ENCODE measurements at places on chromosomes 4 and X.

- no peak for DNase-seq
Observed at GRCh38 chrX:113269203-113269602, 428.6 kb upstream of the AMOT start.

GRCh38 chr4:122772311-122772710, 39.8 kb downstream of the BBS12 start:
- DNase-seq, result no peak

DNA sequence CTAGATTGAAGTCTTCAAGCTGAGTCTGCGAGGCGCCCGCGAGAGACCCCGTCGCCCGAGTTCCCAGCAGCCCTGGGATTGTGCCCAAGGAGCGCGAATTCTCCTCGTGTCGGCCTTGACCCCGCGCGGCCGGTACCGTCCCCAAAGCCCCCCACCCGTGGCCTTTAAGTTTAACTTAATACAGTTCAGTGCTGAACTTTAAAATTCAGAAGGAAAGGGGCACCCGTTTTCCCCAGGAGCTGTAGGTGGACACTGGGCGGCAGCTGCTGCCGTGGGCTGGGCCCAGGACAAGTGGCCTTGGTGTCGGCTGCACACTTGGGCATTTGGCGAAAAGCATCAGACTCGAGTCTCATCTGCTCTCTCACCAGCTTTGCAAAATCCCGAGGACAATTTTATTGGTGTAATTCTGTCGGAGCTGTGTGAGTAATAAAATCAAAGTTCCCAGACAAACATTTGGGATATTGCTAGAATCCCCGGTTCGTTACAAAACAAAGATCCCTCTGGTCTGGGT, 634 bp downstream of the CWH43 start:
- no peak for DNase-seq

DNA sequence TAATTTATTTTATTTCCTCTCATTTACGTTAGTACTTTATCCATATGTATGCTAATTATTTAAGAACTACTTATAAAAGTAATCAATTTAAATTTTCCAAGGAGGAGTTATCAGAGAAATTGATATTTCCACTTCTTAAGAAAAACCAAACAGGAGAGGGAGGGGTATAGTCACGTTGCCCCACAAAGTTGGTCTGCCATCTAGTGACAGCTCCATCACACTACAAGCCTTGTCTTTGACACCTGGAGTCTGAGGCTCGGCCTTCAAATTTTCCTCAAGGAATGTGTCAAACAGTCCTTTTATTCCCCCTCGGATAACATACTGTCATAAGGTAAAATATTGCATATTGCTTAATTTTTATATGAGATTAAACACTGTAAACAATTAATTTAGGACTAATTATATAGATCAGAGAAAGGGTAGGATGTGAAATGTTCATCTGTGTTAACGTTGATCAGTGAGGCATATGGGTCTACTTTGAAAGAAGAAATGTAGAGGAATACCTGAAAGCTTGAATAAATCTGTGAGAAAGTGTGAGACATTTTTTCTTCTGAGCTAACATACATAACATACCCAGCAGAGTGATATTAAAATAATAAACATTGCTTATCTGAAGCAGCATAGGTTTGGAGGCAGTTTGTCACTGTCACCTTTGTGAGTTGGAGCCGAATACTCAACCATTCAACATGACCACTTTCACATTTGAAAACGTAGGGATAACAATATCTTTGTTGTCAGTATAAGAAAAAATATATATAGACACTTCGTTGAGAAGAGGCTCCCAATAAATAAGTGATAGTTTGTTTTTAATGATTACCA, 114.4 kb downstream of the GLRA3 start:
- DNase-seq, result peak; percentile 5

- no peak for DNase-seq
Observed at GRCh38 chr4:61200916-61201526, 895 bp downstream of the ADGRL3 start.

DNA sequence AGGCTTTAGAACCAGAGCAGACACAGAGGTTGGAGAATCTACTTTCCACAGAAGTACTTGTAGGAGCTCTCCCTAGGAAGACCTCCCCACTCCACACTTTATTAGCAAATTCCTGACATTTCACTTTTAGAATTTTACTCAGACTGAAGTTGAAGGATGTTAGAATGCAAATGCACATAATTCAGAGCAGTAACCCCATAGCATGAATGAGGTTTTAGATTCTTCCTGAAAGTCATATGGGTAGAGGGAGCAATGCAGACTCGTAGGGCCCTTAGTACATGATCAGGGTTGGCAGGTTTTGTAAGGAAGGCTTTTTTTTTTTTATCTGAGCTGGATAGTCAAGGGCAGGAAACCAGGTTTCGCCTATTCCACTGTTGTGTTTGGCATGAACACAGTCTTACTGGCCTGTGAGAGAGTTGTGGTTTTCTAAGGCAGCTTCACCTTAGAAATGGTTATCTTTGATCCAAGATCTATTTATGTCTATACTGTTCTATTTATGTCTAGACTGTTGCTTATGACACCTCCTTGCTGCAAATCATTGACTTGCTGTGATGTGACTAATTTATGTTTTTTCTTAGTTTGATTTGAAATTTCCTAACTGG, 48.9 kb downstream of the SPATA18 start:
- DNase-seq, result no peak

- DNase-seq, result peak; percentile 2
Observed at GRCh38 chrX:40496728-40497127, 84.0 kb upstream of the ATP6AP2 start.

DNA sequence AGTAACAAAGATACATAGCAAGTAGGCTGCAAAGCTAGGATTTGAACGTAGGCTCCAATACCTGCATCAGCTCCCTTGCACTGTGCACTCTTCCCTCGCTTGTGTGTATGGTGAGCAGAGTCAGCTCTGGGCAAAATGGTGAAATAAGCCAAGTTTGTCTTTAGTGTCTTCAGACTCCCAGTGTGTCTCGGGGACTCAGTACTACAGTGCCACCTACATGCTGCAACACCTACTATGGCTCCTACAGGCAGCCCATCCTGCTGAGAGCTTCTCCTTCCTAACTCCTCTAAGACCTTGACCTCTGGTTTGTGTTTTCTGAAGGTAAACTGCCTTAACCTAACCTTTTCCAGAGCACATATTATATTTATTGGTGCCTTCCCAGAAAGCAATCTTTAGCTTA, 42.5 kb downstream of the RTL9 start:
- DNase-seq, result no peak

DNA sequence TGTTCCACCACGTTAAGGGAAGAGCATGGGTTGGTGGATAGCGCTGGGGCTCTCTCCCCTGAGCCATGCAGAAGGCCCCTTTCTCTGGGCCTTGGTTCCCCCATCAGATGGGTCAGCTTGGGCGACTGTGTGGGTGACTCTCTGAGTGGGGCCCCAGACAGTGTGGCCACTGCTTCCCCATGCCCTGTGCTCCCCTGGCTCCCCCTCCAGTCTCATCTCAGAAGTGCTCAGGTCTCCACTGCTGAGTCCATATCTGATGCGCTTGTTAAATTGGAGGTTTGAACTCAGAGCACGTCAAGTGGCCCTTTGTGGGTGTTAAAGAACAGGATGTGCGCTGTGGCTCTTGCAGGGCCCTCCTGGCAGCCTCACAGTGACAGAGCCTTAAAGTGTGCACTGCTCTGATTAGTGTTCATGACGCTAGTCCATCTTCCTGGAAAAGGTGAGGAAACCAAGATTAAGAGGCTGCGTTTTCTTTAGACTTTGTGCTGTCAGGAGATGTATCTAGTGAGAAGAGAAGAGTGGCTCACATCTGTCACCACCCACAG, 59.8 kb downstream of the NELFA start:
- no peak for DNase-seq

DNA sequence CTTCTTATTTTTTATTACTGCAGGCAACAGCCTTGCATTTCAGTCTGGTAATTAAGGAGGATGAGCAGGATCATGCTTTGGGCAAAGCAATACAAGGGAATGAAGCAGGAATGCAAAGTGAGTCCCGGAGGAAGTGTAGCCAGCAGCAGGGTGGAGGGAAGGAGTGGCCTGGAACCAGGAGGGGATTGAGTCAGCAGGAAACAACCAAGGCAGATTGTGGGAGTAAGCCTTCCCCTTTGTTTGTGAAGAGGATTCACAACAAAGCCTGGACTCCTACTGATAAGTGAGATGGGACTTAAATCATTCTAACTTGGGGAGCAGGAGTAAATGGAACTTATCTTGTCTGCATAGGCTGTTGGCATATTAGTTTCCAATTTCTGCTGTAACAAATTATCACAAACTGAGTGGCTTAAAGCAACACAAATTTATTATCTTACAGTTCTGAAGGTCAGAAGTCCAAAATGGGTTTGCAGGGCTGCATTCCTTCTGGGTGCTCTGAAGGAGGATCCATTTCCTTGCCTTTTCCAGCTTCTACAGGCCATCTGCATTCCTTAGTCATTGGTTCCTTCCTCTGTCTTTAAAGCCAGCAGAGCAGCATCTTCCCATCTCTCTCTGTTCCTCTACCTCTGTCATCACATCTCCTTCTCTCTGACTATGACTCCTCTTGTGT, 93.2 kb upstream of the AP1S2 start:
- peak; percentile 14 for DNase-seq

DNA sequence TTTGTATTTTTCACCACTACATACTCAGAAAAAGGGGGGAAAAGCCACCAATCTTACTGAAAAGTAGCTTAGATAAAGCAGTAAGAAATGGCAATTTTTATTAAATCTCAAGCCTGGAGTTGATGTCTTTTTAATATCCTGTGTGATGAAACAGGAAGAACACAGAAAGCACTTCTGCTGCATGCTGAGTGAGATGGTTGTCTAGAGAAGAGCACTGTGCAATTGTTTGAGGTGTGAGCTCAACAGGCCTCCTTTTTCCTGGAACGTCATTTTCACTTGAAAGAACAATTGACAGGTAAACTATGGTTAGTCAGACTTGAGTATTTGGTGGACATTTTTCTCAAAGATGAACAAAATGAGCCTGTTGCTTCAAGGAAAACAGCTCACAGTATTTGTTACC, 73.9 kb downstream of the RTL5 start:
- DNase-seq, result no peak

GRCh38 chrX:39724544-39724943, 373.2 kb downstream of the BCOR start:
- no peak for DNase-seq

DNA sequence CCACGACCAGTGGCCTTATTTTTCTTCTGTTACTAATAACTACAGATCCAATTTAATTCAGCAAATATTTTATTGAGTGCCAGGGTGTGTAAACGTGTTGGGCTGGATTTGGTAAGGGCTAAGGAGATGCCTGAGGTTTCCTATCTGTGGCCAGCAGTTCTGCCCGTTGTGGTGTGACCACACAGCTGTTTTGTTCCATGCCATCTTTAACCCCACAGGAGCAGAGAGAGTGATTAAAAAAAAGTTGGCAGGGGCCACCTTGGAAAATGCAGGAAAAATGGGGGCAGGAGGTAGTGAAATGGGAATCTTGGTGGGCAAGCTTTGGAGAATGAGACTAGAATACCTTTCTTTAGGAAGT, 1.1 kb downstream of the PLAC8 start:
- DNase-seq, result no peak

DNA sequence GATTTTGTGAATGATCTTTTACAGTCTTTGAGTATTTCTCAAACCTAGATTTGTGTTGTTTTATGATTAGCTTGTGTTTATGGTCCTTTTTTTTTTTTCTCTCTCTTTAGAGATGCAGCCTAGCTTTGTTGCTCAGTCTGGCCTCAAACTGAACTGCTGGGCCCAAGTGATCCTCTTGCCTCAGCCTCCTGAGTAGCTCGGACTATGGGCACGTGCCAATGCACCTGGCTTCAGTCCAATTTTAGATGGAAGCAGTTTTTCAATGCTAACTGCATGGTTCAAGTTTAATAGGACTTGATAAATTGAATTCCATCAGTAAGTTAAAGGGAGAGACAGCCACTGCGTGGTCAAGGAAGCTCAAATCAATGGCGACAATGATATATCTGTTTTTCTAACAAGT, 3.8 kb upstream of the FGG start:
- no peak for DNase-seq

DNA sequence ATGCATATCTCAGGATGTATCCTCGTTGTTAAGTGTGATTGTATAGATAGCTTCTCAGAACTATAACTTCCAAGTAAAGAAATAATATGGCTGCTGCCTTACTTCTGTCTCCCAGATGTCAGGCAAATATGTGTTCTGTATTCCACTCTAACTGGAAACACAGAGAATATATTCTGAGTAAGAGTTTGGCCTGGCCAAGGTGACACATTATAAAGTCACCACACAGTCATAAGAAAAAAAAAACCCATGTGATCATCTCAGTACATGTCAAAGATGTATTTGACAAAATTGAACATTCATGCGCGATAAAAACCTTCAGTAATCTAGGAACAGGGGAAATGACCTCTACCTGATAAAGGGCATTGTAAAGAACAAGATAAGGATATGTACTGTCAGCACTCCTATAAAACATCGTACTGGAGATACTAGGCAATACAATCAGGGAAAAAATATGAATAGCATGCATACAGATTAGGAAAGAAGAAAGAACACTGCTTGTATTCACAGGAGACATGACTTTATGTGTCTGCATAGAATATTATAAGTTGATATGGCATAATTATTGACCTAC, 207.1 kb downstream of the ZNF330 start:
- no peak for DNase-seq

DNA sequence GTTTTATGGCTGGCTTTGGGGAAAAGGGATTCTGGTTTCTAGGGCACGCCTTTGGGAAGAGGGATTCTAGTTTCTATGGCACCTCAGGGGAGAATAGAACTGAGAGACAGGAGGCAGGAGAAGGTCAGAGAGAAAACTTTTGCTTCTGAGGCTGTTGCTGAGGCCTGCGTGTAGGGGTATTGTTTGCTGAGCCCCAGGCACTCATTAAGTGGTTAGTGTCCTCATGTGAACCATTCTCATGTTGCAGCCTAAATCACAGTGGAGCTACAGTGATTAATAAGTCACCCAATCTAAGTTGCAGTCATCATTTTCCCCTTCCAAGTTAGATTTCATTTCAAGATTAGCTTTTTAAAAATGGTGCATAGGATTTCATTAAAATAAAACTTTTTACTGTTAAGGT, 29.0 kb downstream of the VCX3A start:
- DNase-seq, result no peak

DNA sequence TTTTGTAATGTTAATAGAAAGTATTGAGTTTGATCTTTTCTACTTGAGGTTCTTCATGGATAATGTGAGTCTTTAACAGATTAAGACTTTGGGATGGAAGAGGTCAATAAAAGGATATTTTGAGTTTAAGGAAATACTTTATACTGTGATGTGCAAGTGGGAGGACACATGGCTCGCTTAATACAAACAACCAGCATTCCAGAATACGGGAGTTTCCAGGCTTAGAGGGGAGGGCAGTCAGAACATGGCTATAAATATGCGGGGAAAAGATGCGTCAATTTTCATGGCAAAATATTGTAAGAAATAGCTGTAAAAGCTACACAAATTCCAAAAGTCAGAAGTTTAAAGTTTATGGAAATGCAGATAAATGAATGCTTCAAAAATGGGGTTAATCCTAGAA, 192.3 kb downstream of the AASDH start:
- DNase-seq, result no peak

DNA sequence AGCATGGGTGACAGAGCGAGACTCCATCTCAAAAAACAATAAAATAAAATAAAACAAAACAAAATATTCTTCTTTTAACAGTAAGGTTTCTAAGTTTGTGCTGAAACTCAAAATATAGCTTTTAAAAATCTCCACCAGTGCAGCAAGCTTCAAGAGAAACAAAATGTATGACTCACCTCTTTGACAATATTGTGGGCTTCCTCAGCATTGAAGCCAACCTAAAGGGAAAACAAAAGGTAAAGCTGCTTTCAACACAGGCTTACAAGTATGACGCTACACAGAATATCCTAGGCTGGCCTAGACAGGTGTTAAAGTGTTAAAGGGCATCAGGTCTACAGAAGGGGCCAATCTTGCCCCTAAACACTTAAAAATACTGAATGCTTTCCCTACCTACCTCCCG, 1.2 kb downstream of the DYNLT3 start:
- DNase-seq, result no peak

GRCh38 chrX:117839544-117839943, 277.1 kb downstream of the KLHL13 start:
- no peak for DNase-seq
